Vagina (tissue), 2 donors: ENCODE measurements at places on chromosomes 4 and X. TPM values are rescaled to one million over a fixed set of nuclear protein-coding genes. Genes with fewer than 3 reads are reported as not detected.

HPF1 gene
- total RNA-seq: 15.2 TPM

SYTL5 gene
- total RNA-seq: 1.2 TPM

SPON2 gene
- total RNA-seq: 72.2 TPM

NOP14 gene
- 18.9 TPM for total RNA-seq

ABCG2 gene
- 7.4 TPM for total RNA-seq

NWD2 gene
- total RNA-seq: 0.49 TPM

FAM133A gene
- total RNA-seq: not detected

PQBP1 gene
- 67.5 TPM for total RNA-seq

PDE6B gene
- total RNA-seq: 4.2 TPM

MAGIX gene
- total RNA-seq: 2.2 TPM

ANXA3 gene
- total RNA-seq: 11.8 TPM

NLGN3 gene
- total RNA-seq: 1.7 TPM

SHROOM2 gene
- total RNA-seq: 8.8 TPM

MSANTD1 gene
- total RNA-seq: 0.49 TPM

OTUD6A gene
- total RNA-seq: not detected

NRK gene
- total RNA-seq: 0.49 TPM

MAGEC2 gene
- total RNA-seq: not detected

TMPRSS11D gene
- total RNA-seq: 72.4 TPM

GRCh38 chrX:138031715-138032114 lies 465.8 kb downstream of the ZIC3 start:
- DNase-seq: no peak

- DNase-seq: no peak
Observed at GRCh38 chrX:142043196-142043595, 139.5 kb downstream of the MAGEC1 start.

DNA sequence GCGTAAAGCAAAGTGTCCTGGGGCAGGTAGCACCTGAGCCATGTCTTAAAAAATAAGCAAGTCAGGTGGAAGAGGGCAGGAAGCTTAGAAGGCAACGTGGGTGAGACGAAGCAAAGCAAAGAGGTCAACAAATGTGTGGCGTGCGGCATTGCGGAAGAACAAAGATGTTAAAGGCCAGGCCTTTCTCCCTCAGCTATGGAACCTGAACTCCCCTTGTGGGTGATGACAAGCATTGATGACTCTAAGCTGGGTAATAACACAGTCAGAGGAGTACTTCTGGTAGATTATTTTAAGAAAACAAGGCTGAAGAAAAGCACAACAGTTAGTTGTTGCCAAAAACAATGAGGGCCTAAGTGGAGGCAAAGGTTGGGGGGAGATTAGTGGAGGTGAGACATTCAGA lies 29.0 kb upstream of the SORBS2 start:
- no peak for DNase-seq

DNA sequence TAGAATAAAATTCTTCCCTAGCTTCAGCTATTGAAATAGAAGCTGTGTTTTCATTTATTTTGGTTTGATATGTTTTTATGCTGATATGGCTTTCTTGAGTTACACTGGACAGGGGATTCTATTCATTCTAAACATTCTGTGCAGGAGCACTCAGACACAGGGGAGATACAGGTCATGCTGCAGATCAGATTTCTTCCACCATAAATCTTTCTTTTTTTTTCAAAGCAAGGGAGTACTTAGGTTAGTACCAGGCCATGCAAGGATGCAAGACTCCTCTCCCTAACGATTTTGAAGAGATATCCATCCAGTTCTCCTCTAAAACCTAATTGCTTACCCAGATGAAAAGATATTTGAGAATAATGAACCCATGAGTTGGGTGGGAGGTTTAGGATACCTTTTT lies 21.4 kb downstream of the ETDC start:
- DNase-seq: no peak

GRCh38 chrX:118883994-118884393 lies 60.4 kb downstream of the ZCCHC12 start:
- DNase-seq: no peak

- DNase-seq: no peak
Observed at GRCh38 chrX:97747346-97747745, 863.6 kb downstream of the RPA4 start.

- DNase-seq: no peak
Observed at GRCh38 chrX:49972328-49972860, 50.0 kb downstream of the CLCN5 start.

DNA sequence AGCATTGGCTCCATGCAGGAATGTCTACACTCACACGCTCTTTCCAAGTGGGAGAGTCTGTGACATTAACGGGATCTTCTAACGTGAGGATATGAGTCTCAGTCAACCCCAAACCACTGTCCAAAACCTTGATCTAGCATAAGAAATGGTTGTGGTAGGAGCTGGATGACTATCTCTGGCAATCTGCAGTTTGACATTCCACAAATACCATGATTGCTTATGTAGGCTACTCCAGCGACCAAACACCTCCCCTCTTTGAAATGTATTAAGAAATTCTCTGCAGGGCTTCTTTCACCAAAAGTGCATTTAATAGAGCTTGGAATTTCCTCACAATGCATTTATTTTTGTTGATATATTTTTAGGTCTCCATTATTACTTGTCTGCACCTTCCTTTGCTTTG lies 14.1 kb upstream of the STX18 start:
- no peak for DNase-seq

GRCh38 chr4:186158021-186158813 lies 33.1 kb upstream of the CYP4V2 start:
- no peak for DNase-seq

- DNase-seq: no peak
Observed at GRCh38 chr4:85548841-85549240, 73.9 kb downstream of the ARHGAP24 start.

DNA sequence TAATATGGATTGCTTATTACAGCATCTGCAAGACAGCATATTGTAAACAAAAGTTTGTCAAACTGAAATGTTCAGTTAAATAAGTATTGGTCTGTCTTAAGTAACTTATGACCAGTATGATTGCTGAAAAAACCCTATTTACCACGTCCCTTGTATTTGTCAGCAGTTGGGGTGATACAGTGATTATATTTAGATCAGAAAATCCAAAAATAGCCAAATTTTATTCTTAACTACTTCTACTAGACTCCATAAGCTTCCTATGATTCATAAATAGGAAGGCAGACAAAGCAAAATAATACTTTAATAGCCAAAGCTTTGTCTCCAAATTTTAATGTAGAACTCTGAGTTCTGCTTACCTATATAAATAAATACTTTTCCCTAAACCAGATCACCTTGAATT lies 45.3 kb downstream of the TBCK start:
- DNase-seq: no peak

GRCh38 chr4:169902658-169903345 lies 123.4 kb downstream of the MFAP3L start:
- no peak for DNase-seq

DNA sequence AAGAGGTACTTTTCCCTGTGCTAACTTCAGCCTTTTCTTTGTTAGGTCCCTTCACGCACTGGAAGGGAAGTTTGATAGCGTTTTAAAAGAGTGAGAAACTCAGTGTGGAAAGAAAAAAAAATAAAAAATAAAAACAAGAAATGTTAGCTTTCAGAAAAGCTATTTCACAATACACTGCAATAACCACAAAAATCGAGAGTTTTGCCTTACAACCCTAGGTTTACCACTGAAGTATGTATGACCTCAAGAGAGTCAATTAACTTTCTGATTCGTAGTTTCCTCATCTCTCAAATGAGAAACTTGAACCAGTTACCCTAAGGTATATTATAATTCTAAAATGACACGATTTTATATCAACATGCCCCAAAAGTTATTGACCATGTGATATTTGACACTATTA lies 93.9 kb upstream of the JADE1 start:
- DNase-seq: no peak

GRCh38 chr4:25161593-25161950 lies 1.3 kb upstream of the SEPSECS start:
- no peak for DNase-seq

DNA sequence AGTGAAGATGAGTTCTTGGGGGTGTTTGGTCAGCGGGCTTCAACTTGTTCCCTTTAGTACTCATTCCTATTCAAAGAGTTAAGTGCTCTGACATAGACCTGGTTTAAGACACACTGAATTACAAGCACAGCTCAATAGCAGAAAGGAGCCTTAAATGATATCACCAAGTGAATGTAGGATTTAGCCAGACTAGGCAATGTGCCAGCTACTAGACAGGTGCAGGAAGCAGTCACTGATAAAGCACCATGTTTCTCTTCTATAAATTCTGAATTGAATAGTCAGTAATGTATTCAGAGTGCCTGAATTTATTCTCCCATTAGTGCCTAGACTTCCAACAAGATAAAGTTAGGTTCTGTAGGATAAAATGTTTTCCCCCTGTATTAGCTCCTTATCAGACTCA lies 63.6 kb downstream of the ASB9 start:
- no peak for DNase-seq

GRCh38 chr4:15416357-15417232 lies 11.2 kb upstream of the C1QTNF7 start:
- DNase-seq: no peak

DNA sequence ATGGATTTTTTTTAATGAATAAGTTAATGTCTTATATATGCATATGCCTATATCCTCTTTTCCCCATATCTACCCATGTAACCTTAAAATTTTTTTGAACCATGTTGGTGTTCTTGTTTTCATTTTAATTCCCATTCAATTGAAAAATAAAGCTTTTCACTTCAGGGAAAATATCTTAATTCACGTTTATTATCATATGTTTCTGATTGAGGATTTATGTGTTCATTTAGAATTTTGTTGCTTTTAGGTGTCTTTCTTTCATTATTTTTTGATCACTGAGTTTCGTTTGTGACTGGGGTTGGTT lies 29.1 kb downstream of the HADH start:
- DNase-seq: no peak

DNA sequence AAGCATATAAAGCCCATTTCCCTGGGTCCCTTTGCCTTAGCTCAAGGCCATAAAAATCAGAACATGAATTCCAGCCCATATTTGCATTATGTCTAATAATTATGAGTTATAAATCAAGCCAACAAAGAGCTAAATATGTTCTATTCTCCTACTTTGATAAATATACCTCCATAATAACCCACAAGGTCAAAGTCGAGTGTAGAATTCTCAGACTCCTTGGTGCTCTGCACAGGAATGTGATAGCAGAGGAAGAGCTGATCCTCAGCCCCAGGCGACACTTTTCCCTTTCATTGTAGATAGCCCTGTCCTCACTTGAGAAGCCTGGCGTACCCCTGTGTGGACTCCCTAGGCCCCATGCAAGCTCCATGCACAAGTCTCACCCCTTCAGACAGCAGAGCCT lies 85.6 kb downstream of the CASP3 start:
- no peak for DNase-seq

GRCh38 chr4:3338976-3339531 lies 46.2 kb downstream of the RGS12 start:
- DNase-seq: peak; percentile 67

GRCh38 chr4:148369919-148370318 lies 72.3 kb downstream of the NR3C2 start:
- no peak for DNase-seq

DNA sequence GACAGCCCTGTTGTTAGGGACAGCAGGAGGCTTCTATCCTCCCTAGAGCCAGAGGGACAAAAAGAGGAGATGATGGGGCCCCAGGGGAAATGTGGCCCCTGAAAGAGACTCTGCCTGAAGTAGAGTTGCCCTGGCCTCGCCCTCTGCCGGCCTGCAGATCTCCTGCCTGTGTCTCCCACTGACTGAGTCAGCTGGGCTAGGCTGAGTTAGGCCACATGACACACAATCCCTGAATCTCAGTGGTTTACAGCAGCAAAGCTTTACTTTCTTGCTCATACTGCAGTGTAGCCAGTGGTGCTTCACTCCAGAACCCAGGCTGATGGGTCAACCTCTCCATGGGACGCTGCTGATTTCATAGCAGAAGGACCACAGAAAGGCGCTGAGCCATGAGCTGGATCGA lies 23.5 kb downstream of the DRD5 start:
- DNase-seq: no peak

GRCh38 chr4:99811850-99812249 lies 4.8 kb upstream of the DAPP1 start:
- DNase-seq: no peak

DNA sequence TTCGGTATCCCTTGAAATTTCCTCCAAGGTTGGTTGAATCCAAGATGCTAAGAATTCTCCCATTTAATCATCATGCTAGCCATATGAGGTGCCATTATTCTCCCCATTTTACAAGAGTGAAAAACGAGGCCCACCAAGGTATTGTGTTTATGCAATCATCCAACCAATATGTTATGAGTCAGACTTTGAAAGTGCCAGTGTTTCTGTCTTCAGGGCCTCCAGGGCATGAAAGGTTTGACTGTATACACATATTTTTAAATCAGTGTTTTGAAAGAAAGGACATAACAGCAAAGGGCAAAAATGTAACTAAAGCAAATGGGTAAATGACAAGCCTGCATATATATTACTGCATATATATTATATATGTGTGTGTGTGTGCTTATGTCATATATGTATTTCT lies 541.2 kb upstream of the SMIM31 start:
- DNase-seq: no peak

GRCh38 chr4:151807220-151807619 lies 46.4 kb upstream of the GATB start:
- no peak for DNase-seq

- DNase-seq: no peak
Observed at GRCh38 chr4:147479786-147480185, 1.1 kb upstream of the EDNRA start.

DNA sequence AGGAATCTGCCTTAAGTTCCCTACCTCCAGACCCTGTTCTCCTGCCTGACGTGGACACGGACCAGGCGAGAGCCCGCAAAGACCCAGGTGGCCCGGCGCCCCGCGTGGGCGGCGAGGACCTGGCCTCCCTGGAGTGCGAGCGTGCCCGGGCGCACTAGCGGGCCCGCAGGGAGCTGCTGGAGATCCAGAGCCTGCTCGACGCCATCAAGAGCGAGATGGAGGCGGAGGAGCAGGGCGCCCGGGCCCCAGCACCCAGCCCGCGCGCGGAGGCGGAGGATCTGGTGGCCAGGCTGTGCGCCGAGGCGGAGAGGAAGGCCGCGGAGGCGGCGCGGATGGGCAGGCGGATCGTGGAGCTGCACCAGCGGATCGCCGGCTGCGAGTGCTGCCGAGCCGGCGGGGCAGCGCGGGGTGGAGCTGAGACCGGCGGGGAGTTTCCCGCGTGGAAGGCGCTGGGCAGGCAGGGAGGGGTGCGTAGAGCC lies 18.2 kb downstream of the MRFAP1 start:
- no peak for DNase-seq

GRCh38 chrX:120790552-120790951 lies 85.1 kb downstream of the CT47B1 start:
- no peak for DNase-seq
